ENCODE measurements at places on chromosomes 1 and 21.

DNA sequence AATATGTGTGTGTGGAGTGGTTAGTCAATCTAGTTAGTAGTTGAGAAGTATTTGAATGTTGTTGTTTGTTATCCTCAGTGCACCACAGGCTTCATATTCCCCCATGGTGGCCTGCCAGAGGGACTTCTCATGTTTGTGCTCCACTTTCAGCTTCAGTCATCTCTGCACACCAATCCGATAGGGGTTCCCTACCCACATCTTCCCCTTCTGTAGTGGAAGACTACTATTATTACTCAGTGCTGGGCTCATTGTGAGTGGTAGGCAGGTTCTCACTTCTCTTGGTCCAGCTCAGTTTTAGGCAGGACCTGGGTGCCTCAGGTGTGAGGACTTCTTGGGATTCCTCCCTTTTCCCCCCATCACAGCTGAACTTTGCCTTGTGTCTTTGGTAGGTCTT is 14.2 kb downstream of the MT1HL1 start:
- DNase-seq = no peak

DNA sequence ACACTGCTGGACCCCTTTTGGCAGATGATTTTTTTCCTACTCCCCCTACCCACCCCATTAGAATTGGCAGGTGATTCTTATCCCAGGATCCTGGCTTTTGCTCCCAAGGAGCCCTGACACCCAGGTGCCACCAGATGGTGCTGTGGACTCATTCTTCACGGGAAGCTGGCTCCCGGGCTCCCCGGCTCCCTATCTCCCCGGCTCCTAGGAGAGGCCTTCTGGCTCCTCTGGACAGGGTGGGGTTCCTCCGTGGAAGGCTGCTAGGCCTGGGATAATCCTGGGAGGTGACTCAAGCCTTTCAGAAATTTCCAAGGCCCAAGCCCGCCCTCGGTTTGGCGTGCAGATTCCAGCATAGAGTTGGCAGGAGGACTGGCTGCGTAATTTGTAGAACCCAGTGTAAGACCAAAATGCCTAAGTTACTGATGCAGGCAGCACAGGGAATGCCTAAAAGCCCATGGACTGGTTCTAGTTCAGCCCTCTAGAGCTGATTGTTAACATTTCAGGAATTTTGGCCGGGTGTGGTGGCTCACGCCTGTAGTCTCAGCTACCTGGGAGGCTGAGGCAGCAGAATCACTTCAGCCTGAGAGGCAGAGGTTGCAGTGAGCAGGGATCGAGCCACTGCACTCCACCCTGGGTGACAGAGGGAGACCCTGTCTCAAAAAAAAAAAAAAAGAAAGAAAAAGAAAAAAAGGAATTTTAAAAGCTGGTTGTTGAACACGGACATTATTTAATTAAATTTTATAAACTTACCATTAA is 6.8 kb upstream of the BSDC1 start:
- DNase-seq = no peak

DNA sequence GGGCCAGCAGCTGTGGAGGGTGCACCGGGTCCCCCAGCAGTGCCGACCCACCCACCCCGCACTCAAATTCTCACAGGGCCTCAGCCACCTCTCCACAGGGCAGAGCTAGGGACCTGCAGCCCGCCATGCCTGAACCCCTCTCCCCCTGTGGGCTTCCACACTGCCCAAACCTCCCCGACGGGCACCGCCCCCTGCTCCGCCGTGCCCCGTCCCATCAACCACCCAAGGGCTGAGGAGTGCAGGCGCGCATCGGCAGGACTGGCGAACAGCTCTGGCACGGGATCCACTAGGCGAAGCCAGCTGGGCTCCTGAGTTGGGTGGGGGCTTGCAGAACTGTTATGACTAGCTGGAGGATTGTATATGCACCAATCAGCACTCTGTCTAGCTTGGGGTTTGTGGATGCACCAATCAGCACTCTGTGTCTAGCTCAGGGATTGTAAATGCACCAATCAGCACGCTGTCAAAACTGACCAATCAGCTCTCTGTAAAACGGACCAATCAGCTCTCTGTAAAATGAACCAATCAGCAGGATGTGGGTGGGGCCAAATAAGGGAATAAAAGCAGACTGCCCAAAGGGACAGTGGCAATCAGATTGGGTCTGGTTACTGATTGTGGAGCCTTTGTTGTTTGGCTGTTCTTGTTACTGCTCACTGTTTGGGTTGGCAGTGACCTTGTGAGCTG is 12.4 kb upstream of the RCAN3 start:
- no peak for DNase-seq

DNA sequence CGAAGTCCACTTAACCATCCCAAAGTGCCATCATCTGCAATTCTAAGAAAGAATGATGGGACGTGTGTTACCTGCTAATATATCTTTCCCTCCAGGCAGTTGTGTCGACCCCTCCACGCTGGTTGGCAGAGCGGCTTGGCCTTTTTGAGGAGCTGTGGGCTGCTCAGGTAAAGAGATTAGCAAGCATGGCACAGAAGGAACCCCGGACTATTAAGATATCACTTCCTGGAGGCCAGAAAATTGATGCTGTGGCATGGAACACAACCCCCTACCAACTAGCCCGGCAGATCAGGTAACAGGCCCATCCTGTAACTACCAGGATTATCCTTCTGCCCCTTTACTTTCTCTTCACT is 520 bp downstream of the TARS2 start:
- no peak for DNase-seq

DNA sequence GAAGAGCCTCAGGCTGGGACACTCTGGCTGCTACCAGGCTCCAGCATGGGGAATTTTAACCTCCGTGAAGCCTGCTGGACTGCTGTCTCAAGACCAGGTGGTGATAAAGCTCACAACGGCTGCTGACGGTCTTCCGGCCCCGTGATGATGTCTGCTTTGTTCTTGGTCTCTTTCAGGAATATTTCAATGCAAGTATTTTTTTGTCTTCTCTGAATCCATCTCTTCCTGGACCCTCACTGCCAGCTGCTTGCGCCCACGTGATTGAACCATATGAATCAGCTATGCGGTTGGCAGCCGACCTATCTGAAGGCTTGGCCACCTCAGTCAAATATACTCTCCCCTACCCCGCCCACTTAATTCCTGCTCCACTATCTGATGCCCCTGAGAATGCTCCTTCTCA is 14.6 kb upstream of the SLC6A17 start:
- DNase-seq = no peak

- DNase-seq = no peak
Observed at GRCh38 chr1:230074762-230075161, 7.7 kb downstream of the GALNT2 start.

GRCh38 chr1:55049914-55050278 is 10.5 kb downstream of the PCSK9 start:
- DNase-seq = no peak

DNA sequence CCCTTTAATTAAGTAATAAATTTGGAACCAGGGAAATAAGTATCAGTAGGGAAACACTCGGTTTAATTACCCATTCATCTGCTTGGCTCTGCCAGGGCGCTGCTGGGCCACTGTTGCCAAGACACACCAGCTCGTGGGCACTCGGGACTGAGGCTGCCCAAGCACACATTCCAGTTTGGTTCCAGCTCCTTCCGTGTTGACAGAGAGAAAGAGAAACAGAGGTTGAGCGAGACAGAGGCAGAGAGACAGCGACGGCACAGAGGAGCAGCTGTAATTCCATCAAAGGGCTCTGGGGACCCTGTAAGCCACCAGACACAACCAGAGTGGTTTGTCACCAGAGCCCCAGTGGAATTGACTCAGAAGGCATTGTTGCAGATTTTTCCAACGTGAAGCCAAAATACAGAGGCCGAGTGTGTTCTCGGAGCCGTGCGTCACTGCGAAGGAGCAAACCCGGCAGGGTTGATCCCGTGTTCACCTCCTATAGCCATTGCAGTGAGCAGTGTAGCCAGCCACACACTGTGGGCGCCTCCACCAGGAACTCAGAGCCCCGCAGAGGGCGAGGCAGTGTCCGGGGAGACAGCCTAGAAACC is 33.5 kb downstream of the SYF2 start:
- DNase-seq = no peak

- DNase-seq = no peak
Observed at GRCh38 chr1:110123224-110123623, 11.0 kb downstream of the UBL4B start.

- no peak for DNase-seq
Observed at GRCh38 chr1:15948595-15949452, 27.1 kb downstream of the ZBTB17 start.

- no peak for DNase-seq
Observed at GRCh38 chr1:9749361-9749760, 74.4 kb downstream of the CLSTN1 start.

GRCh38 chr1:14919751-14920150 is 233.8 kb upstream of the TMEM51 start:
- DNase-seq = no peak

GRCh38 chr1:206864939-206865671 is at the start of gene IL20:
IL20 (plus strand) TSS chr1:206865623; CDS start chr1:206865853, 230 bp downstream.
- peak; percentile 79 for DNase-seq

DNA sequence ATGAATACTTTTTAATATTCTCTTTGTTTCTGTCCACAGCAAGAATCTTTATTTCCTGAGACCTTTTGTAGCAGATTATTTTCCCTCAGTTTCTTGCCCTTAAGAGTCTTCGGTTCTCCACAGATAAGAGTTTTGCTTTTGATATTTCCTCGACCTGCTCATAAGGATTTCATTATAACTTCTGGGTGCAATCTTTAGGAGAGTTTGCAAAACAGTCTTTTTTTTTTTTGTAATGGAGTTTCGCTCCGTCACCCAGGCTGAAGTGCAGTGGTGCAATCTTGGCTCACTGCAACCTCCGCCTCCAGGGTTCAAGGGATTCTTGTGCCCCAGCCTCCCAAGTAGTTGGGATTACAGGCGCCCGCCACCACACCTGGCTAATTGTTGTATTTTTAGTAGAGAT is 10.1 kb upstream of the UBE4B start:
- DNase-seq = no peak

DNA sequence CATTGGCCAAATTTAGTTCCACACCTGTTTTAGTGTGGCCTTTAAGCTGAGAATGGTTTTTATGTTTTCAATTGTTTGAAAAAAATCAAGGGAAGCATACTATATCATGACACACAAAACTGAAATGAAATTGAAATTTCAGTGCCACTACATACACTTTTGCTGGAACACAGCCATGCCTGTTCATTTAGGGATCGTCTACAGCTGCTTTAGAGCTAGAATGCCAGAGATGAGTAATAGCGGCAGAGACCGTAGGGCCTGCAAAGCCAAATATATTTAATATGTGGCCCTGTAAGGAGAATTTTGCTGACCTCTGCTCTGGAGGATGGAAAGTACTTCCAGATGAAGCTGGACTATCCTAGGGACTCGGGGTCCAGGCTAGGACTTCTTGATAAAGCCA is 62.5 kb upstream of the LYST start:
- DNase-seq = no peak

GRCh38 chr1:4868521-4868920 is 214.1 kb downstream of the AJAP1 start:
- DNase-seq = no peak

GRCh38 chr1:52439976-52440375 is 35.6 kb downstream of the PRPF38A start:
- no peak for DNase-seq
